Thoracic aorta (tissue), 2 donors: ENCODE measurements at places on chromosomes 2 and 18. TPM values are rescaled to one million over a fixed set of nuclear protein-coding genes. Genes with fewer than 3 reads are reported as not detected.

GRCh38 chr2:9966491-9967022, 15.1 kb downstream of the GRHL1 start:
- DNase-seq: no peak

GRCh38 chr2:24917731-24918325, 2.2 kb downstream of the ADCY3 start:
- no peak for DNase-seq

DNA sequence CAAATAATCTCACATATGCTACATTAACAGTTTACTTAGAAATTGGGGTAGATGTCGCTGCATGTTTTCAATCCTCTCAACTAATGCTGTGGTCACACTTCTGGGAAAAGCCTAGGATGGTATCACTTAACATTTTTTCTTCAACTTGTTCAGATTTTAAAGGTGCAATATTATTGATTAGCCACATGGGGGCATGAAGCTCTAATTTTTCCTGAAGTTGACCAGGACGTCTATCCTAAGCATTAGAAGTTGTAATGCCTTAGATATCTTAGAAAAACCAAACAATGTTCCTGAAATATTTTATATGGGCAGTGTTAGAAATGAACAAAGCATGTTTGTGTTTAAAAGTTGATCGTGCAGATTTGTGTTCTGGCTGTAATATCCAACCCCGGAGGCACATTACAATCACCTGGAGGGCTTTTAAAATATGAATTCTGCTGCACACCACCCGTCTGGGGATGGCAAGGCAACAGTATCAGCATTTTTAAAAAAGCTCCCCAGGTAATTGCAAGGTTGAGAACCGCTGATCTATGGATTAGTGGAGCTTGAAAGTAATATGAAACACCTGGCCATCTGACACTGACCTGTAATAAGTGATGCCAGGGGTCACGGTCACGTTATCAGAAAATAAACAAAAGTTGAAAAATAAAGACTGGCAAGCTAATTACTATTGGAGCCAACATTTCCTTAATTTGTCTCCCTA, 100.5 kb upstream of the LMAN1 start:
- no peak for DNase-seq

DNA sequence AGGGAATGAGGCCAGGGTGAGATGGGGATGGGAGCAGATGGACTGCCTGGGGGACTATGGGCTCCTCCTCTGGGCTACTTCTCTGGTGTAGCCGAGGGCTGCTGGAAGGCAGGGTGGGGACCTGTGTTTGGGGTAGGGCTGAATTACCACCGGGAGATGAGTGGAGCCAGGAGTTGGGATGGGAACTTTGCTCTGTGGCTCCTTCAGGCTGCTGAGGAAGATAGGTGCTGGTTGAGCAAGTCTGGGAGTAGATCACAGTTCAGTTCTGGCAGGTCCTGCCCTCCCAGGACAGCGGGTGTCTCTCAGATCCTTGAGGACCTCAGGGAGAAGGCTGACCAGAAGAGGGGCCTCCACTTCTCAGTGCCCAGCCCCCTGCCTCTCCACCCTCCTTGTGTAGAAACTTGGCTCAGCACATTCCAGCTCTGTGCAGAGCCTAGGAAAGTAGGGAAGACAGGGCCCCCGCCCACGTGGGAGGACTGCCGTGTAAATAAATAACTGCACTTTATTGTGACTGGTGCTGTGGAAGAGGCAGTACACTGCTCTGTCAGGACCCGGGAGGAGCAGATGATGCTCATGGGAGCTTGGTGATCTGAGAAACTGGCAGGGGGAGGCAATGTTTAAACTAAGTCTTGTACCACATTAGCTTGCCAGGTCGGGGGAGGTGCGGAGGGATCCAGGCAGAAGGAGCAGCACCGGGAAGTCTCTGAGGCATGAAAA, 15.3 kb downstream of the TET3 start:
- DNase-seq: no peak

GRCh38 chr18:50193796-50194630, 934 bp downstream of the MYO5B start:
- DNase-seq: no peak

DNA sequence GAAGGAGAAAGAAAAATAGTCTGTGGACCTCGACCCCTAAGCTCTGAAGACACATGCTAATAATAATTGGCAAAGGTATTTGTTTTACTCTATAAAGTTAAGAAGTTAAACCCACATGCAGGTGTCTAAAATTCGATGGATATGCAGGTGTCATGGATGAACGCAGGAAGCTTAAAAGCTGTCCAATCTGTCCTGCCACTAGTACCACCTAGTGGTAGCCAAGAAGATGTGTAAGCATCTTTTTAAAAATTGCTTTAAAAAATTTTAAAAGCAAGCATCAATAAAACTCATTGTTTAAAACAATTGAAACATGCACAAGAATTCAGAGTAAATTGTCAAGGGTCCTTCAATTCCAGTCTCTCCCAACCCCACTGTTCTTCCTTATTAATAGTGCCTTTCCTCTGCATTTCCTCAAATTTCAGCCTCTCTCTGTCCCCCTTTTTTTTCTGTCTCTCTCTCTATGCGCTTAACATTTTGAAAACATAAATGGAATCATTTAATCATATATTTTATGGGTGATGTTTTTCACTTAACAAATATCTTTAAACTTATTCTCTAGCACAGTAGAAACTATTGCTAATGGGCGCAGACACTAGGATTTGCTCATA, 30.6 kb upstream of the PPP3R1 start:
- DNase-seq: no peak

- no peak for DNase-seq
These were observed 16.5 kb downstream of the BOK start for GRCh38 chr2:241574911-241575623.

- DNase-seq: no peak
These were observed 61.4 kb downstream of the NDUFA10 start for GRCh38 chr2:239963646-239964205.

DNA sequence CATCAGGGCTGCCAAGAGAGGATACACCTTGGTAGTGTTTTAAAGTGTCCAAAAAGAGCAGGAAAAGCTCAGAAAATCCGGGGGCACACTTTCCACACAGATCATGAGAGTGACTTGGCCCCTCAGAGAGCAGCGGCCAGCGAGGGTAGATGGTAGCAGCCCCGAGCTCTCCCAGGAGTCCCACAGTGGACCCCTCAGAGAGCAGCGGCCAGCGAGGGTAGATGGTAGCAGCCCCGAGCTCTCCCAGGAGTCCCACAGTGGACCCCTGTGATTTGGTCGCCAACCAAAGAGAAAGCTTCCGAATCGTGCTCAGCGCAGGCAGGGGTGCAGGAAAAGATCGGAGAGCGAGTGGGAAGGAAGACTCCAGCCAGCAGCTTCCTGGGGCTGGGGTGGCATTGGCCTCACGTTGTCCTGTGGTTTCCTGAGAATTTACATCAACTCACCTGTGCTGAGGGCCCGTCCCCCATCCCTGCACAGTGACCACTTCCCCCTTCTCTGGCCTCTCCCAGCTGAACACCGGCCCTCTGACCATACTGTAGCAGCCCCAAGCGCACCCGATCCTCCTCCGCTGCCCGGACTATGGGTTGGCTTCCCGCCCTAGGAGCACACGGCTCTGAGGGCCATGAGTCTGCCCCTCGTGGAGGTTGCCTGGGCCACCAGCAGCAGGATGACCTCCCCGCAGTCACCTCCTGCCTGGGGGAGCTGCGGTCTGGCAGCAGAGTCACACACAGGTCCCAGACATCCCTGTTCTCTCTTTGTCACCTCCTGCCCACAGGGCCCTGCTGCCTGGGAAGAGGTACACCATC, 33.7 kb downstream of the MTERF4 start:
- DNase-seq: no peak

DNA sequence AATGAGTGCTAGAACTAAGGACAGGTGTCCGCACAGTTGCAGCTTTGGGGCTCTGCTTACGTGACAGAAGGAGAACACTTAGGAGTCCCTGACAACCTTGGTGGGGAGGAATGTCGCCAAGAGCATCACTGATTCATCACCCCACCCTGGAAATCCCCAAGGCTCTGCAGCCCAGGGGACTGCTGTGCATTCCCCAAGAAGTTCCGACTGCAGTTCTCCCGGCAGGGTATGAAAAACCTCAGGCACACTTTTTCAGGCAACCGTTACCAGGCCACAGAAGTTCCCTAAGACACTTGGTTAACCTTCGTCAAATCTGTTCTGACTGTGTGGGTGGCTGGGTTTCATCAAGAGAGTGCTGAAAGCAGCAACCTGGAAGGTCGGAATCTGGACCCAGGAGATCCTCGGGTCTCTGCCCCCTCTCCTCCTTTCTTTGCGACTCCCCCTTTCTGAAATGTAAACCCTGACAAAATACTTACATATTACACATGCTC, 192.1 kb upstream of the CXCR4 start:
- DNase-seq: no peak

DNA sequence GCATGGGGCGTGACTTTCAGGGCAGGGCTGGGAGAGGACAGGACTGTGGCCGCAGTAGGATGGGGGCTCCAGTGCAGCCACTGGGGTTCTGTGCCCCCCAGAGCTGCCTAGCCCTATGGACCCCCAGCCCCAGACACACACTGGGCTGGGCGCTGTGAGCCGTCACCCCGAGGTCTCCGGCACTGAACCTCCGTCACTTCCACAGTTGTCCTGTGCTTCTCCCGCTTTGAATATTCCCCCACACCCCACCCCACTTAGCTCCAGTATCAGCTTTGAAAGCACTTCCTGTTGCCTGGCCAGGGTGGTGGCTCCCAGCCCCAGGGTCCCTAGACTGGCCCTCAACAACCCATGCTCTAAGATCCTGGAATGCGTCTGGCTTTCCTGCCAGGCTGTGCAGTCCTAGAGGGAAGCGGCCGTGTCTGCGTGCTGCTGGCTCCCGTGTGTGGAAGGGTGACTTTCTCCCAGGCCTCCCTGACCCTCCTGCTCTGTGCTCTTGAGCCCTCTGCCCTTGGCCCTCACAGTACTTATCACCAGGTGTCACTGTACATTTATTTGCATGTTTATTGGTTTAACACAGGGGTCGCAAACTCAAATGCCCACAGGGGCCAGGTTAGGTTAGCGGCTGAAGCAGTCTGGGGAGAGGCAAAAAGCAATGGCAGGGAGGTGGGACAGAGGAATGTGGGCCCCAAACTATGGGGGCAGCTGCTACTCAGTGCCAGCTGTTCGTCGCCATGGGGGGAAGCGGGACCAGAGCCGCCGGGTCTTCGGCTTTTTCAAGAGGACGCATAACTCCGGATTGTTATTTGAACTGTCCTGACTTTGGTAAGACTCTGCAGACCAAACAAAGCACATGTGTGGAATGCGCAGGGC, 9.9 kb downstream of the OBSL1 start:
- DNase-seq: no peak

DNA sequence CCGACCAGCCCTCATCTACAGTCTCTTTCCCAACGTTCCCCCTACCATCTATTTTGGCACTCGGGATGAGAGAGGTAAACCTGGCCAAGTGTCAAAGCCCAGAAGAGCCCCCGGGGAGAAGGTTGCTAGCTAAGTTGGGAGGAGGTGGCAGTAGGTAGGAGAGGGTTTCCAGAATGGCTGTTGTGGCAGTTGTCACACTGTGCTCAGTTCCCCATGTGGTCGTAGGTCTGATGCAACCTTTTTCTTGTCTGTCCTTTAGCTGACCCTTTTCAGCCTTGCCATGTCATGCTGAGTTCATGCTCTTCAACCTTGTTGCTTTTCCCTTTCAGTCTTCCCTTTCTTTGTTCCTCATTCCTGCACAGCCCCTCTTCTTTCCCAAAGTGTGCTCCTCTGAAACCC, 34.5 kb downstream of the TTLL4 start:
- no peak for DNase-seq

- DNase-seq: no peak
These were observed 35.5 kb downstream of the ITGA6 start for GRCh38 chr2:172462849-172463381.

DNA sequence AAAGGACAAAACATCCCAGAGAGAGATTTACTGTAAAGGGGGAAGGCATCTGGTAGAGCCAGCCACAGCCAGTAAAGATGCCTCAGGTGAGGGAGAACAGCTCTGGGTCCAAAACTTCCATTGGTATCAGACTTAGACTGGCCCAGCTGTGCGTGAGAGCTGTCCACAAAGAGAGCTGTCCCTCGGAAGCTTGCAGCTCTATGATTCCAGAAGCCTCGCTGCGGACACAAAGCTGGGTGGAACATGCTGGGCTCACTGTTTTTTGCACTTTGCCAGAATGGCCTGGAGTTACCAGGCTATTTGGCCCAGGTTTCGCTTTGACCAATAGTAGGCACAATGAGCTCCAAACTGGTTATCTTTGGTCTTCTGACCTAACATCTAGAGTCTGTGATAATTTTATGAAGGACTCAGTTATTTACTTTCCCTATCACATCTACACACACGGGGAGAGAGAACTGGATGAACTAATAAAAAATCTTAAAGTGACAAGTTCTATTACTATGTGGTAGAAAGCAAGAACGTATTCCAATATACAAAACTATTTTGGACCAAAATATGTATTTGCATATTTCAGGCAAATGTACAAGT, 101.9 kb downstream of the DNER start:
- no peak for DNase-seq

GRCh38 chr2:9892236-9892635, 49.0 kb downstream of the TAF1B start:
- DNase-seq: no peak

GRCh38 chr18:32208023-32208422, 18.2 kb downstream of the MEP1B start:
- DNase-seq: no peak

DNA sequence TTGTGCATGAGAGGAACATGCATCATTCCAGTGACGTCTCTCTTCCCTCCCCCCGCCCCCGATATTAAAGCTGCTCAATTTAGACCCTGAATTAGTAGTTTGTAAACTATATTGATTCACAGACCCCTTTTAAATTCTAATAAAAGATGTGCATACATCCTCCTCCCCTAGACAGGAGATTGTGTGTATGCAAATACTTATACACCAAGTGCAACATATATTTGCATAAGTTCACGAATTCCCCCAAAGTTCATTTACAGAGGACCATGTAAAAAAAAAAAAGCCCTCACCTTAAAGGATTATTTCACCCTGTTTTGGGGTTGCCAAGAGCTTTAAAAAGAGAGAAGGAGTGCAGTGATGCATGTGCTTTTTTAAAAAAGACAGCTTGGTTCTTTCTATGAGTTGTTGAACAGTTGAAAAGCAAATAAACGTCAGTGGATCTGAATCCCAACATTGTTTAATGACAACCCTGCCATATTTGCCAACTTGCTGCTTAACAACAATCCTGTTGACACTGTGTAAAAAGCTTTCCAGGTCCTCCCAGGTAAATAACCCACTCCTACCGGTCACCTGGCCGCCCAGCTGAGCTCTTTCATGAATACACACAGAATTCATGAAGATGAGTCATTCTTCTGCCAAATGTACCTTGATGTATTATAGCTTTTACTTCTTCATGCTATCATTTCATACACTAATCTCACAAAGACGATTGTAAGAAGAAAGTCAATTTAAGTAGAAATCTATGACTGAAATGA, 211.5 kb downstream of the IKZF2 start:
- DNase-seq: no peak

DNA sequence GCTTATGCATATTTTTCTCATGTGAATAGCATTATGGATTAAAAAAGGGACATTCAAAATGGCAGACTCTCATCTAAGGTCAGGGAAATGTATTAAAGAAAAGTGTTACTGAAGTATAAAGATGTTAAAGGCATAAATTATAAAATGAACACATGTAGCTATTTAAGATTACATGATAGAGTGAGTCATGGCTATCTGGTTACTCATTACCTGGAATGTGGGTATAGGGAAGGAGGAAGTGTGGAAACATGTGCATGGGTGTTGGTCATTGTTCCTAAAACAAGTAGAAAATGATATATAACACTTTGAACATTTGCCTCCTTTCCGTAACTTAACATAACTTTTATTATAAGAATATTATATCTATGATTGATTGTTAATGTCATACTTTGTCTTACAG, 66.4 kb downstream of the MYO1B start:
- DNase-seq: no peak

Gene MDH1B
- total RNA-seq: 1.4 TPM

Gene CGREF1
- total RNA-seq: 18.8 TPM

Gene MSTN
- 1.3 TPM for total RNA-seq

Gene C18orf54
- total RNA-seq: 1.6 TPM
